Stimulated activated naive CD4-positive, alpha-beta T cell (primary cell): ENCODE measurements at places on chromosomes 1 and 21.

DNA sequence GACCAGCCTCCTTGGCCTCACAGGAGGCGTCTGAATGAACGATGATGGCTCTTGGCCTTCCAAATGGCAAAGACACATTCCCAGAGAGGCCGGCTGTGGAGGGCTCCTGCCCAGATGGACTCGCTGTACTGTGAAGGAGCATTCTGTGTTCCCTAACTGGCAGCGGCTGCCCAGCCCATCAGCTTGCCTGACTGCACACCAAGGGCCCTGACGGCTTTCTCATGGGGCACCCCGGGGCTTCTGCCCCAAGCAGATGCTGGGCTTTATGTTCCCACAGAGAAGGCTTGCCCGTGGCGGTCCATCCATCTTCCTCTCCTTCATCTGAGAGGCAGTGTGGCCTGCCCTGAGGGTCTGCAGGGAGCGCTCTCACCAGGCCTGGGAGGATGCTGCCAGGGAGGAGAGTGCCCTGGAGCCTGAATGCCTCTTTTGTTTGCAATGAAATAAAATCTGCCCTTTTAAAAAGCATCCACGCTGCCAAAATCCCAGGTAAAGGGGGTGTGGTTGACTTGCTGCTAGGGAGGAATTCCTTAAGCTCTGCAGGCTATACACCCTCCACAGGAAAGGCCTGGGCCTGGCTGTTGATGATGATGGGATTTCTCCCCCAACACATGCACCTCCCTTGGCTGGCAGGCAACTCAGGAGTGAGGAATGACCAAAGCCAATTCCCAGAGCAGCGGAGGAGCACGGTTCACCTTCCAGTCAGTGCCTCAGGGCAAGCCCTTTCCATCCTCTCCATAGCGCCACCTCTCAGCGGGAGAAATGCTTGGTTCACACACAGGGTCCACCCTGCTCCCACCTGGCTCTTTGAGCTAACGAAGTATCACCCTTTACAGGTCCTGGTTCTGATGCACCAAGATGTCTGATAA lies 84.6 kb upstream of the SSX2IP start:
- no peak for DNase-seq

- DNase-seq = no peak
Observed at GRCh38 chr1:201562659-201563405, 23.9 kb downstream of the NAV1 start.

- DNase-seq = no peak
Observed at GRCh38 chr21:45120975-45121374, 46.6 kb downstream of the ADARB1 start.

DNA sequence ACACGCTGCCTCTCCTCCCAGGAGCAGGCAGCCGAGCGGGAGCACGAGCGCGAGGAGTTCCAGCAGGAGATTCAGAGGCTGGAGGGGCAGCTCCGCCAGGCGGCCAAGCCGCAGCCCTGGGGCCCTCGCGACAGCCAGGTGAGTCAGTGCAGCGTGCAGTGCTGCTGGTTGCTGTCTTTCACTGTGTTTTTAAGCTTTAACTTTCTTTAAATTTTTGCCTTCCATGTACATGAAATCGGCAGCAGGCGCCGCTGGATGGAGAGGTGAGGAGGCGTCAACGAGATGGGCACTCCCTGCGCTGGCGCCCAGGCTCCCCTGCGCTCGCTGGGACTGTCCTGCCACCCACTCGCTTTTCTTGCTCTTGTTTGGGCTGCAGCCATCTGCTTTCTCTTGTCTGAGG lies 60.7 kb upstream of the DIP2A start:
- DNase-seq = no peak

DNA sequence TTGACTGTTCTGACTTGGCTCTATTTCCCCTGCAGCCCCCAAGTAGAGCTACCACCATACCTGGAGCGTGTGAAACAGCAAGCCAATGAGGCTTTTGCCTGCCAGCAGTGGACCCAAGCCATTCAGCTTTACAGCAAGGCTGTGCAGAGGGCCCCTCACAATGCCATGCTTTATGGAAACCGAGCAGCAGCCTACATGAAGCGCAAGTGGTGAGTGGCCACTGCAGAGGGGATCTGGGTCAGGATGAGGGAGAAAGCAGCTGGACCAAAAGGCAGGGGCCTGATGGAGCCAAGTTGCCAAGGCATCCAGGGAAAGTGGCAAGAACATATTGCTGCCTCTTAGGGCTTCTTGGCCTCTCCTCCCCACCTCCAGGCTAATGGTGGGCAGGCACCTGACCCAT lies 24.1 kb upstream of the TMEM222 start:
- no peak for DNase-seq
